ENCODE measurements at places on chromosomes 3 and 15.

DNA sequence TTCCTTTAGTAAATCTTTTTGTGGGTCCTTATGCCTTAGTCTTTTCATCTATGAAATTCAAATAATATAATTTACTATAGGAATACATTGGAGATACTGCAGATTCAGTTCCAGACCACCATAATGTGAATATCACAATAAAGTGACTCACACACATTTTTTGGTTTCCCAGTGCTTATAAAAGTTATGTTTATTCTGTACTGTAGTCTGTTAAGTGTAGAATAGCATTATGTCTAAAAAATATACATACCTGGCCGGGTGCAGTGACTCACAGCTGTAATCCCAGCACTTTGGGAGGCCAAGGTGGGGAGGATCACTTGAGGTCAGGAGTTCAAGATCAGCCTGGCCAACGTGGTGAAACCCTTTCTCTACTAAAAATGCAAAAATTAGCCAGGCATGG is 53.9 kb upstream of the PAQR5 start:
- no peak for DNase-seq

DNA sequence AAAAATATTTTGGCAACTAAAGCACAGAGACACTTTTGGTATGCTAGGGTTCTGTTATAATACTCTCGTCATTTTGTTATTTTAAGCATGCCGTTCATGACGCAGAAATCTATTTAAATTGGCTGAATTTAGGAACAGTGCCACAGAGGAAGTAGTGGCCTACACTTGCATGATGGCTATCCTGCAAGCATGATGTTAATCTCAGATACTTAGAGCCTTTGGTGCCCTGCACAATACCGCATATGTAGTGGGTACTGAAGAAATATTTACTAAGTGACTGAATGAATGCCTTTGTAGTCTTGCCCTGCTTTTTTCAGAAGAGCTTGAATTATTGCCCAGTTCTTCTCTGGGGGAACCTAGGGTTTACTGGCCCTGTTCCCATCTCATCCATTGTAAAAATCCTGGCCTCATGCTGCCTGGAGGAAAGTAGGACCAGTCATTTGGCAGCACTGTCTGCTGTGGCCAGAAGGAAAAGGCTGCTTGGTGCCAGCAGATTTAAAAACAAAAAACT is 79.0 kb downstream of the SERPINI1 start:
- no peak for DNase-seq

DNA sequence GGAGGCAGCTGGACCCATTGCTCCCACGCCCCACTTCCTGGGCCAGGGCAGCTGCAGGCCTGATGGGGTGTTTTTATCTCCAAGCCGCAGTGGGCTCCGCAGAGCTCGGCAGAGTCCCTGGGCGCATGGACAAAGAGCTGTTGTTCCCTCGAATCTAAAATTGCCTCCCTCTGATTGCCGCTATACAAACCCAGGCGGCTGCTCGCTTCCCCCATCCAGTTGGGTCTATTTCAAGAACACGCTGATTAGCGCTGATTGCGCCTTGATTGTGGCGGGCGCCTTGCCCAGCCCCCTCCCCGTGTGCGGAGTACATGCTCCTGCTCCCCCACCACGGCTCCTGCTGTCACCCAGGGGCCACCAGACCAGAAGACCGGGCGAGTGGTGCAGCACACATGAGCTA is 43.4 kb upstream of the SLC6A1 start:
- no peak for DNase-seq

DNA sequence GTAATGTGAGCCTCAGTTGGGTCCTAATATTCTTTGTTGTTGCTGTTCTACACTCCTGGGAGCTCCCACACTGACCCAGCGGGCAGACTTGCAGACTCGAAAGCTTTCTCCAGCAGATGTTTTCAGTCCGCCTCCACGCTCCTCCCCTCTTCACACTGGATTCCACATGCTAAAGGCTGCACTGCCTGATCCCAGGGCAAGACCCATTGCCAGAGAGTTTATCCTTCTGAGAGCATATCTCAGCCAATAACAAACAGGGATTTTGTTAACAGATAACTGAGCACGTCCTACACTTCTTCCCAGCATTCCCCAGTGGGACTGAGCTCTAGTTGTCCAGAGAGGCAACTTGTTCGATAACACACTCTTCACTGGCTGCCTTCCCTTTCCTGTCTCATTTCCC is 8.0 kb upstream of the COL6A6 start:
- no peak for DNase-seq

DNA sequence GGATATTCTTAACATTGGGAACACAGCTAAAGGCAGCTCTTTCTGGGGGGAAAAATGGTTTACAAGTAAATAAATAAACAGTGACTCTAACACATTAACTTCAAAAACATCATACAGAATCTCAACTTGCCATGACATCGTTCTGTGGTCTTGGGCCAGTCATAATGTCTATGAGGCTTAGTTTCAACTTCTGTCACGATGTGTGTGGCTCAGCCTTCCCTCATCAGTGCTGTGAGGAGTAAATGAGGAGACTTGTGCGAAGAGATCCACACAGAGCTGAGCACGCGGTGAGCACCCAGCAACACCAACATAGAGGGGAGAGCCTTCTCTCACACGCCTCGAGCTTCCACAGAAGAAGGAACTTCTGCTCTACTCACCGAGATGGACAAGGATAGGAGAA is 49.0 kb downstream of the DZIP1L start:
- DNase-seq, result no peak

GRCh38 chr3:49609314-49609713 is 55.0 kb downstream of the BSN start:
- no peak for DNase-seq

GRCh38 chr3:100103558-100104441 is 10.5 kb downstream of the FILIP1L start:
- DNase-seq, result no peak

GRCh38 chr3:63043631-63044030 is 168.4 kb upstream of the CADPS start:
- DNase-seq, result no peak

DNA sequence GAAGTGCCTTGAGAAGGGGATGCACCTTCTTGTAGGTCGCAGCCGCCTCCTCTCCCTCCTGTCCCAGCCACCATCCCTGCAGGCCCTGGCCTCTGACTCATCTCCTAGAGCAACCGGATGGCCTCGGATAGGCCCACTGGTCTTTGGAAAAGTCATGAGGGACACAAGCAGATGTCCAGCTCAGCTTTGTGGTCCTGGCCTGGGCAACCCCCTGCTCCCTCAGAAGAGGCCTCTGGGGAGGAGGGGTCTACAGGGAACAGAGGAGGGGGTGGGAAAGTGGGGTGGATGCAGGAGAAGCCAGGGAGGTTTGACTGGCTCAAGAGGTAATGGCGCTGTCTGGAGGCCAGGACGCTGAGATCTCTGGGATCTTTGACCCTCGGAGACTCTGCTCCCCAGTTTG is 259.2 kb upstream of the TLE3 start:
- no peak for DNase-seq

- no peak for DNase-seq
Observed at GRCh38 chr15:42048821-42049200, 28.0 kb upstream of the PLA2G4E start.

DNA sequence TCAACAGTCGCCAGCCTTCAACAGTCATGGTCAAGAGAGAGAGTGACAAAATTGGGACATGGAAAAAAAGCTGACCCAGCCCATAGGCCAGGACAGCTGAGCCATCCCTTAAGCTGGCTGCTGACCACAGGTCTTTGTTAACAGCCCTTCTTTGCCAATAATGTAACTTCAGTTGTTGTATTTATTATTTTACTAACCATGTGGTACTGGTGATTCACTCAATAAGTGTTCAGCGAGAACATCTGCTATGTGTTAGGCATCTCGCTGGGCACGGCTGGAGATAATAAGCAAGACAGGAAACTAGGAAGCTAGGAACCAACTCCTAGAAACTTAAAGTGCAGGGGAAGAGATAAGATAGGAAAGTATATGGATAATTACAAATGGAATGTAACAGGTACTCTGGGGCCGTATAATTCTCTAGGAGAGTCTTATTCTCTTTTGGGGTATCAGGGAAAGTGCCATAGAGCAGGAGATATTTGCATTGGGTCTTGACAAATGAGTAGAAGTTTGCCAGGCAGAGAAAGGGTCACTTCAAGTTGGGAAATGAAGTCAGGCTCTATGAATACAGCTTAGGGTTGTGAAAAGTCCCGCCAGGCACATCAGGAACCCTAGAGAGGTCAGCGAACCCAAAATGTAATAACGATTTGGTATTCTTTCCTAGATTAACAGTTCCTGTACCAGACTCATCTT is 84.0 kb upstream of the TRA2B start:
- DNase-seq, result no peak

- no peak for DNase-seq
Observed at GRCh38 chr3:162492446-162493081, 996.0 kb downstream of the OTOL1 start.

GRCh38 chr15:52424856-52425431 is 103.7 kb downstream of the MYO5A start:
- no peak for DNase-seq

GRCh38 chr3:56291244-56291680 is 177.0 kb downstream of the ERC2 start:
- DNase-seq, result no peak

- no peak for DNase-seq
Observed at GRCh38 chr15:68203486-68203885, 1.6 kb downstream of the CALML4 start.

- peak; percentile 92 for DNase-seq
Observed at GRCh38 chr3:49939858-49940666, at the start of gene RBM6. TSS of gene RBM6 (plus strand) at chr3:49940150. CDS start at chr3:49962642, 22,492 bp downstream.

DNA sequence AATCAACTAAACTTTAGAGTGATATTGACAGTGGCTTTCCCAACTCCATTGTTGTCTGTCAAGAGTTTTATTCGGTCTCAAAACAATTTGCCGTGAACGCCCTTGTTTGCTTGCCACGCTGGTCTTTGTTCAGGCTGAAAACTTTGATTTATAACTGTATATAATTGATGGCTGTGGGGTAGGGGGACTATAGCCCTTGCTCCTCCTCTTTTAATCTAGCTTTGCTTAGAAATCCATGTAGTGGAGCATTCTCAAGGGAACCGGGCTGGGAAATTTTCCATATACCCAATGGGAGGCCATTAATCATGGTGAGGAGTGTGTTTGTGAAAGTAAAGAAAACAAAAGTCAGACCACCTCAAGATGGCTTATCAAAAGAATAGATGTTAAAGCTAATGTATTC is 339.8 kb upstream of the RARB start:
- no peak for DNase-seq

GRCh38 chr15:95975212-95975611 is 355.3 kb upstream of the NR2F2 start:
- no peak for DNase-seq

DNA sequence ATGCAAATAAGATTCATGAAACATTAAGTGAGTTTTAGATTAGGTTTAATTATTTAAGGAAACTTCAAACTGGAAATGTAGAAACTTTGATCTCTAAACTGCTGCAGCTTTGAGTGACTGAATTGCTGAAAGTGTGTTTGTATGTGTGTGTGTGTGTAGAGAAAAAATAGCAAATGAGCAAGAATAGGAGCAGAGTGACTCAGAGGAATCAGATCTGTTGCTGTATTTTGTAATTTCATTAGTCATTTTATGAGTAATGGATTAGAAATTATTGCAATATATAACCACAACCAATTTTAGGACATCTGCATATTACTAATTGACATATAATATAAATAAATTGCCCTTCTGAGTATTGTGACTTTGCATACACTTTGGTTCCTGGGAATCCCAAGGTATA is 52.8 kb upstream of the SLC9A9 start:
- DNase-seq, result no peak

GRCh38 chr15:89633585-89633984 is 21.7 kb downstream of the KIF7 start:
- DNase-seq, result no peak

- no peak for DNase-seq
Observed at GRCh38 chr15:70526974-70527325, 236.4 kb downstream of the UACA start.

DNA sequence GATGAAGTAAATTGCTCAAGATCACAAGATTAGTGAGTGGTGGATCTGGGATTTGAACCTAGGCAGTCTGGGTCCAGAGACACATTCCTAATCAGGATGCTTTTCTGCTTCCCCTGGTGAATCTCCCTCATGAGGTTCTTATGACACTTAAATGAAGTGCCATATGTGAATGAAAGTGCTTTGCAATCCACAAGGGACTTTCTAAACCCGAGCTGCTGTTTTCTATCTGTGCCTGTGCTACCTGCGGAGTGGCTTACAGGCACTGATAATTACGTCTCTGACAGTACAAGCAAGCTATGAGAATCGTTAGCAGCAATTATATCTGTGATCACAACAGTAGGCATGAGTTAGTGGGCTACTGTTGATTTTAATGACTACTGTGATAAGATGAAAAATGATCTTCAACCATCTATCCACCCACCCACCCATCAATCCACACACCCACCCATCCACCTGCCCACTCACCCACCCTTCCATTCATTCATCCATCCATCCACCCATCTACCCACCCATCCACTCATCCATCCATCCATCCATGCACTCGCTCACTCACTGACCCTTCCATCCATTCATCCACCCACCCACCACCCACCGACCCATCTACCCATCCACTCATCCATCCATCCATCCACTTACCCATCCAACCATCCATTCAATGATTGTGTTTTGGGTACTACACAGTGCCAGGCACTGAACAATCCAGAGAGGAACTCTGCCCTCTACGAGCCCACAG is 51.8 kb downstream of the ATP2B2 start:
- DNase-seq, result no peak

- DNase-seq, result no peak
Observed at GRCh38 chr3:11661052-11661656, 17.4 kb upstream of the VGLL4 start.

- DNase-seq, result no peak
Observed at GRCh38 chr15:51585986-51586385, 36.6 kb downstream of the DMXL2 start.

DNA sequence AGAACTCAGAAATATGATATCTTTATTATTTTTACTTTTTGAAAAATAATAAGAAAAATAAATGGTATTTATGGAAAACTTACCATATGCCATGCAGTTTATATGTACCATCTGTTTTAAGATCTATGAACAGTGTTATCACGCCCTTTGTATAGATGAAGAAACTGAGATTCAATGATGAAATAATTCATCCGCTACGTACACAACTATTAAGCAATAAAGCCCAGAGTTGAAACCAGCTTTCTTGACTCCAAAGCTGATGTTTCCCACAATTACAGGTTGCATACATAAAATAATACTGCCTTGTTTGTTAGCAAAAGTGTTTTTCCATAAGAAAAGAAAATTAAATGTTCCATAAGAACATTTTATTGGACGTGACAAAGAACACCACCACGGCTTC is 67.2 kb upstream of the BCL6 start:
- no peak for DNase-seq

DNA sequence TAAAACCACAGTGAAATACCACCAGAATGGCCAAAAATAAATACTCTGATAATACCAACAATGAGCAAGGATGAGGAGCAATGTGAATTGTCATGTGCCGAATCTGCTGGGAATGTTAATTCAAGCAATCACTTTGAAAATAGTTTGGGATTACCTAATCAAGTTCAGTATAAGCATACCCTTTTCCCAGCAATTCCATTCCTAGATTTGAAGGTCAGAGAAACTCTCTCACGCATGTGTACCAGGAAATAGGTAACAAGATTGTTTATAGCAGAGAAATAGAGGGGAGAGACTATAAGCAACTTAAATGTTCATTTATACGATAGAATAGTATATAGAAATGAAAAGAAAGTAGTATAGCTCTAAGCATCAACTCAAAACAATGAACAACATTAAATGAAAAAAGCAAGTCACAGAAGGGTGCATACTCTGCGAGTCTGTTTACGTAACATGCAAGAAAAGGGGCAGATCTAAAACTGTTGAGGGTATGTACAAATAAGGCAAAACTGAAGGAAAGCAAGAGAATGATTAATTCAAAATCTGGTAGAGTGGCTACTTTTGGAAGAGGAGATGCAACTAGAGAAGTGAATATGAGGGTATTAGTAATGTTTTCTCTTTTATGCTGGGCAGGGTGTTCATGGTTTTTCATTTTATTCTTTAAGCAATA is 27.4 kb downstream of the TMOD3 start:
- DNase-seq, result no peak

Data from 8988T (cell line).